HFF-Myc (cell line): ENCODE measurements at places on chromosomes 1 and 21.

- no peak for DNase-seq
These were observed 1.8 kb downstream of the AGPAT3 start for GRCh38 chr21:43866659-43867331.

GRCh38 chr1:50268049-50268448 is 155.2 kb downstream of the DMRTA2 start:
- DNase-seq = no peak

GRCh38 chr1:36612881-36613280 is 130.2 kb upstream of the CSF3R start:
- DNase-seq = no peak

DNA sequence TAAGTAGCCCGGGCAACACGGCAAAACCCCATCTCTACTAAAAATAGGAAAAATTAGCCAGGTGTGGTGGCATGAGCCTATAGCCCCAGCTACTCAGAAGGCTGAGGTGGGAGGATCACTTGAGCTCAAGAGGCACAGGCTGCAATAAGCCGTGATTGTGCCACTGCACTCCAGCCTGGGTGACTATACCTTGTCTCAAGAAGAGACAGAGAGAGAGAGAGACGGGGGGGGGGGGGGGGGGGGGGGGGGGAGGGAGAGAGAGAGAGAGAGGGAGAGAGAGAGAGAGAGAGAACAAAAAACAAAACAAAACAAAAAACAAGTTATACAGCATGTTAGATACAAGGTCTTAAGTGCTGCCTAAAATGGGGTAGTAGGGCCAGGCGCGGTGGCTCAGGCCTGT is 77.8 kb upstream of the ZNF281 start:
- peak; percentile 64 for DNase-seq

GRCh38 chr1:42175314-42176054 is 10.9 kb upstream of the GUCA2A start:
- DNase-seq = no peak

- DNase-seq = no peak
These were observed 14.0 kb downstream of the GTF2B start for GRCh38 chr1:88877382-88877825.

DNA sequence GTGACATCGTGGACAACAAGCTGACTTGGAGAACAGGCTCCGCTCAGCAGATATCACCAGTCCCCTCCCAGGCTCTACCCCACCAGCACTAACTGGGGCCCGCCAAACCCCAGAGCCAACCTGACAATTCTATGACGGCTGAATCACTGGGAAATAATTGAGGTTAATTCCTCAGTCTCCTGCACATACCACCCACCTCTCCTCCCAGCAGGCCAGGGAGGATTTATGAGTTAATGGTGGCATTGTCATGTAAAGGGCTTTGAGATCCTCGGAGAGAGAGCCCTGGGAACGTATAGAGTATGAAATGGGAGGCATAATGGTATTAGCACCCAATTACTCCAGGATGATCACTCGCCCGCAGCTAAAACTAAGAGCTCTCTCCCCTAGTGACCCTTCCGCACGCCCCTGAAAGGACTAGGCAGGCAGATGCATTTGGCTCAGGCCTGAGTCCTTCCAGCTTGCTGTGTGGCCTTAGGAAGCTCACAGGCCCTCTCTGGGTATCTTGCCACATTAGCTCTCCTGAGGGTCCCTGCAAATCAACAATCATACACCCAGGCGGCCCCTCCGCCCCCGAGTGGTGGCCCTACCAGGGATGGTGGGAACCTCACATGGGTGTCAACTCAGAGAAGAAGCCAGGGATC is 27.3 kb upstream of the PAX7 start:
- DNase-seq = no peak

GRCh38 chr1:15444468-15445389 is 6.5 kb downstream of the CTRC start:
- DNase-seq = no peak

- DNase-seq = no peak
These were observed 792.0 kb downstream of the LTN1 start for GRCh38 chr21:28200726-28201125.

DNA sequence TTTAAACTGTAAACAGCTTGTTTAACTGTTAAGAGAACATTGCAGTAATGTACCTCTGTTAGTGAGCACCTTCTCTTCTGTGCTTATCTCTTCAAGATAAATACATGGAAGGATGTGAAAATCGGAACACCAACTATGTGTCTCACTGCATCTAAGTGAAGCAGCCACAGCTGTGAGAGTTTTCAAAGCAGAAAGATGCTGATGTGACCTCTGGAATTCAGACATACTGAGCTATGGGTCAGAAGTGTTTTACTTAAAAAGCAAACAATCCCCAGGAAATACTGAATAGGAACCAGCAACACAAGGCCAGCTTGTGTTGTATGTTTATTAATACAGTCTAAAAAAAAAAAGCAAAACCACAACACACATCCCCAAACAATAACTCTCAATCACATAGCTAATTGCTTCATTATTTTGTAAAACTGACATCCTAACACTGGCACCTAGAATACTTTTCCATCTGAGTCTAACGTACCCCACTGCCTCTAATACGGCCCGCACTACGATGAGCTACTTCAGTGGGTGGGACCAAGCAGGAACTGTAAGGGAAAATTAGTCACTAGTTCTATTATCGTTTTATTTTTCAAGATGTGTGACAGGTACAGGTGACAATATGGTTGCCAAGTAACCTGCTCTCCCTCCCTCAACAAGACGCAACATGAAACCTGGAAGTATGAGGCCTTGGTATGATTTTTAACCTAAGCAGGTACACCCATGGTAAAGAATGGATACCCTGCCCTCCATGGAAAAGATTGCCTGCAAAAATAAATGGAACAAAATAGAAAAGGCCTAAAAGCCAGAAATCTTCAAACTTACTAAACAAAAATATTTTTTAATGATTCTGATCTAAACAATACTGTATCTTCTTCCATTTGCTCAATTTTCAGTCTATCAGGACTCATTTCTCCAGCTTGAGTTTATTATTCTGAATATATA is 13.9 kb downstream of the ERRFI1 start:
- no peak for DNase-seq

DNA sequence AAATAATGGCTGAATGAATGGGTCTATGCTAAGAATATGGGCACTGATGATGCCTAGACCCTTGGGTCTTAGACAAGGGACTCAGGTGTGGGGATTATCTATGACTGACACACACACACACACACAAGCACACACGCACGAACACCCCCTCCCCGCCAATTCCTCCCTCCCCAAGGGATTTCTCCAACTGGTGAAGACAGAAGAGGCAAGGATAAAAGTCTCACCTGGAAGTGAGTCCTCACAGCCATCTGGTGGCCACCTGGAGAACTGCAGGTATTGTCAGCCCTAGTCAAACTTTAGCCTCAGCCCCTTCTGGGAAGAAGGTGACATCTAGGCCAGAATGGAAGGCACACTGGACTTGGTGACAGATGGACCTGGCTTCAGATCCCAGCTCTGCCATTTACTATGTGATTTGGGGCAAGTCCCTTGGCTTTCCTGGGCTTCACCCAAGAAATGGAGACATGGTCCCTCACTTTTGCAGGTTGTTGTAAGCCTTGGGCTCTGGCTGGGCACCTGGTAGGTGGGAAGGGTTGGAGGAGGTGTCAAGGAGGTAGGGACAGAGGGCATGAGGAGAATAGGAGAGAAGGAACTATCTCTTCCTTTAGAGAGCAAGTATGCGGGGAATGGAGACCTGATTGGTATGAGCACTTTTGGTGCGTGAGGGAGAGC is 4.0 kb upstream of the GPR3 start:
- DNase-seq = no peak

DNA sequence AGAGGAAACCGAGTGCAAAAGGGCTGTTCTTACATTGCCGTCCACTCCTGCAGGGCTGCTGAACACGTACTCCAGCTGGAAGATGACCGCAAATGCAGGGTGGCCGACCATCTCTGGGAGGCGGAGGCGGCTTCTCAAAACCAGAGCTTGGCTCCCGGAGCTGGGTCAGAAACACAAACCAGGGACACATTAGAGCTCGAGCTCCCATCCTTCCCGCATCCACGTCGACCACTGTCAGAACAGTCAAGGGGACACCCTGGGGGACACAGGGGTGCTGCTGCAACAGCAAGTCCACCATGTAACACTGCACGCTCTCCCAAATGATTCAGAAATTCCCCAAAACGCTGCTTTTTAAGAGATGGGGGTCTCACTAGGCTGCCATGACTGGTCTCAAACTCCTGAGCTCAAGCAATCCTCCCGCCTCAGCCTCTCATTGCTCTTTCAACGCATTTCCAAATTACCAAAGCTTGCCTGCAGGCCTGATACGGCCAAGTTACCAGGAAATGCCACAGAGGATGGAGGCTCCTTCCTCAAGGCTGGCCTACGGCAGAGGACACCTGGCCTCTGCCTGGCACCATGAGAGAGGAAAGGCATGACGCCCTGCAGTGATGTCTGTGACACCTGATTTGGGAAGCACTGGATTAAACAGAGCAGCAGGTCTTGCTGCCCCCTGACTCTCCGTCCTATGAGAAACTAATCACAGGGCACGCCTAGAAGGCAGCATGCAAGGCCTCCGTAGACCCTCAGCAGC is 45.0 kb downstream of the NPHP4 start:
- DNase-seq = no peak

DNA sequence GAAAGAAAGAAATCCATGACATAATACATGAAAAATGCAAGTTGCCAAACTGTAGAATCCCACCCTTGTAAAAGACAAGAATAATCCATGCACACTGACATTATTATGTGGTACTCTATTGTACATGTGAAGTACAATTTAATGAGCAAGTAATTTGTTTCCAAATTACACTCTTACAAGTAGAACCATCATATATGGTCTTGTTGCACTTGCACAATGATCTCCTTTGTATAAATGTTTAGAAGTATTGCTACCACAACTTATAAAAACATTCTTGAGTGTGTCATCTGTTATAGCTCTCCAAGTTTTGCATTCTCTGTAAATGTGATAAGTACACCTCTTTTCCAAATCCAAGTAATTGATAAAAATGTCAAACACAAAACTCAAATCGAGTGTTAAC is 29.1 kb upstream of the ZNF281 start:
- no peak for DNase-seq

GRCh38 chr1:39255222-39255621 is 50.7 kb downstream of the MACF1 start:
- no peak for DNase-seq

- DNase-seq = no peak
These were observed 209.4 kb downstream of the PTPRC start for GRCh38 chr1:198848206-198848605.

GRCh38 chr1:54559771-54560231 is 11.8 kb downstream of the ACOT11 start:
- DNase-seq = no peak

- no peak for DNase-seq
These were observed 56.3 kb upstream of the FAM20B start for GRCh38 chr1:178969226-178969987.

DNA sequence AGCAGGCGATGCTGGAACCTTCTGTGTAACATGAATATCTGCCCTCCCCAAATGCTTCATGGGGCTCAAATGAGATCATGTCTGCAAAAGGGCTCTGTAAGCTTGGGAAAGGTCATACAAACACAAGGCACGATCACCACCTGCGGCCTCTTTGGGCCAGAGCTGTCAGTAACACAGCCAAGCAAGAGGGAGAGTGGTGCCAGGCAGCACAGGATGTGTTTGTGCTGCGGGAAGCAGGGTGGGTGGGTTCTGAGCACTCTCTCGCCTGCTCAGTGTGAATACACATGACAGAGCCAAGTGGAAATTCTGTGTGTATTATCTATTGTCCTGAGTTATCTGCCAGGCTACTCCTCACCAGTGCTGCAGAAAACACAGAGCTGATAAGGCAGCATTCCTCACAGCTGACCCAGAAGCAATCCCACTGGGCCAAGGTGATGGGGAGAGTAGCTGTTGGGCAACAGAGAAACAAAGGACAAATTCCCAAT is 101.2 kb downstream of the LAMC2 start:
- no peak for DNase-seq

DNA sequence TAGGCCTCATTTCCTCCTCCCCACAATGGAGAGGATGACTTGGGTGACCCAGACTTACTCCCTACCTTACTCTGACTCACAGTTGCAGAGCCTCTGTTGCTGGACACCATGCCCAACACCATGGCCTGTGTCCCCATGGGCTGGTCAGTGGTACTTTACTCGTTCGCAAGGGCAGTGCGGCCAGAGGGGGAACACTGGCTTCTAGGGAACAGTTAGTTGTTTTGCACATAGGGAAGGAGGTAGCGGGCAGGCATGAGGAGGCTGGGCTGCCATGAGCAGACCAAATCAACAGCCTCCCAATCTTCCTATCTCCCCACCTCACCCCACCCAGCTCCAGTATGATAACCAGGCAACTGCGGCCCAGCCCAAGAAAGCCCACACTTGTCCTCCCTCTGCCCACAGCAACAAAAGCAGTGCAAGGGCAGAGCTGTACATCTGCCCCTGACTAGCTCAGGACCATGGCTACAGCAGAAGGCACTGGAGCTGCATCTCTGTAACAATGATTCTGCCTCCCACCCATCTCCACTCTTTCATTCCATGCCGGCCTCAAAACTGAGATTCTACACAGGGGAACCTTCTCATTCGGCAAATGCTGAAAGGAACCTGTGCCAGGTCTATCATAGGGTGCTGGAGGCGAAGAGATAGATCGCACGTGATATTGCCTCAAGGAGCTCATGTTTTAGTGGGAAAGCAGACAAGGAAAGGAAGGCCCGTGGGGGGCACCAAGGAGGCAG is 18.6 kb downstream of the TAL1 start:
- DNase-seq = no peak

GRCh38 chr21:22813201-22813600 is 1815.0 kb downstream of the NCAM2 start:
- no peak for DNase-seq

- no peak for DNase-seq
These were observed 243.0 kb downstream of the TRABD2B start for GRCh38 chr1:47754221-47754620.

- peak; percentile 93 for DNase-seq
These were observed at the start of gene OLFML3 for GRCh38 chr1:113978863-113979702. Gene OLFML3 (plus strand): TSS chr1:113979474. CDS start chr1:113979517, 43 bp downstream.

GRCh38 chr1:87678266-87678665 is 349.6 kb downstream of the LMO4 start:
- DNase-seq = no peak

DNA sequence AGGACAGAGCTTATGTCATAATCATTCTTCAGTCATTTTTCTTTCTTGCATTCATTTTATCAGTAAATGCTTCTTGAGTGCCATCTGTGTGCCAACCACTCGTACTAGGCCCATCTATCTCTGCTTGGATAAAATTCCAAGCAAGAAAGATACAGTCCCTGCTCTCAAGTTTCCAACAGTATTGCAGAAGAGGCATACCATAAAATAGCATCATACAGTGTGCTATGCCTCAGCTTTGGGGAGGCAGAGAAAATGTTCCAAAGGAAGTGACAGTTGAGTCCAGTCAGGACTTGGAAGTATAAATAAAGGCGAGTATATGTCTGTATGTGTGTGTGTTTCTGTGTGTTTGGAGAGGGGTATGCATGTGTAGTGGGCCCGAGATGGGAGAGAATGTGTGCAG is 113.4 kb upstream of the HOOK1 start:
- no peak for DNase-seq
